ENCODE measurements at places on chromosomes 2 and 18. TPM values are rescaled to one million over a fixed set of nuclear protein-coding genes. Genes with fewer than 3 reads are reported as not detected.

The UGP2 gene
- 114 TPM for total RNA-seq

The MC4R gene
- total RNA-seq: not detected

The ERMN gene
- total RNA-seq: not detected

The ACVR1C gene
- 0.01 TPM for total RNA-seq

The L3MBTL4 gene
- not detected for total RNA-seq

The PARD6G gene
- 1.8 TPM for total RNA-seq

The KYNU gene
- 220 TPM for total RNA-seq

The AFF3 gene
- 0.08 TPM for total RNA-seq

The PROM2 gene
- not detected for total RNA-seq

The M1AP gene
- not detected for total RNA-seq

The IKZF2 gene
- 0.38 TPM for total RNA-seq

The MCM6 gene
- total RNA-seq: 44.8 TPM

All from A549 treated with dexamethasone at 1 μM for 4 hours (cell line).